ENCODE measurements at places on chromosomes 2 and 18. TPM values are rescaled to one million over a fixed set of nuclear protein-coding genes. Genes with fewer than 3 reads are reported as not detected.

GRCh38 chr2:67243919-67244318 is 153.2 kb upstream of the ETAA1 start:
- H3K4me1 ChIP-seq = no peaks in the 10 kb centered on the region
- no peak for DNase-seq
- no peaks in the 10 kb centered on the region for H3K36me3 ChIP-seq
- H3K27ac ChIP-seq = no peak overlapping the region

DNA sequence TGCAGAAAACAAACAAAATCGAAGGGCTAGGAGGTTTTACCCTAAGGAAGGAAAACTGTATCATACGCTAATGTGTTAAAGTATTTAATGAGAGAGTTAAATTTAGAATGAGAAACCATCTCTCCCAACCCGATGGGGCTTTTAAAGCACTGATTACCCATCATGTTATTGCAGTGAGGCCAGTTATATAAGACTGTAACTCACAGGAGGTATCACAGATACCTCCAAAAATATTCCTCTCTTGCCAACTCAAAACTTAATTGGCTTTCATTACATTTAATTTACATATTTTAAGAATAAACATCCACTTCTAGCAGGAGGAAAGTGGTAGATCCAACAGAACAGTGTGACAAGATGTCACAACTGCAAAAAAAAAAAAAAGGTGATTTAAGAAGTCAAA is 56.3 kb downstream of the RPL31 start:
- H3K27me3 ChIP-seq = no peaks in the 10 kb centered on the region
- no peak for DNase-seq
- H3K36me3 ChIP-seq = no peaks in the 10 kb centered on the region
- H3K27ac ChIP-seq = no peak overlapping the region
- H3K4me1 ChIP-seq = no peaks in the 10 kb centered on the region

DNA sequence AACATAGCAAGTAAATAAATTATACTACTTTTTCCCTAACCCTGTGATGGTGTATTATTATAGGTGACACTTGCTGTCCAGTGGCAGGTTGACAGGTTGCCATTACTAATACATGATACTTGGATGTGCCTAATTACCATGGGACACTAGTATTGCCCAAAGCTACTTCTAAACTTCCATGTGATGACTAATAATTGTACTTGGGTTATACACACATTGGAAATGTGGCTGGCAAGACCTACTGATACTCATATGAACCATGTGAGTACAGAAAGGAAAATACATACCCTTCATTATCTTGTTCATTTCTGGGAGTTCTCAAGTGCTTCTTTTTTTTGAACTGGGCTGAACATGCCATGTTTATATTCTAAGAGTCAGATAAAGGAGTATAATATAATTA is 156.4 kb downstream of the IKZF2 start:
- H3K4me3 ChIP-seq = no peak overlapping the region
- no peaks in the 10 kb centered on the region for H3K36me3 ChIP-seq
- H3K27me3 ChIP-seq = no peaks in the 10 kb centered on the region

GRCh38 chr2:45782436-45782835 is 131.0 kb downstream of the PRKCE start:
- H3K36me3 ChIP-seq = no peaks in the 10 kb centered on the region
- H3K27ac ChIP-seq = no peak overlapping the region
- DNase-seq = no peak
- H3K4me1 ChIP-seq = peaks cover 7% of the 10 kb centered on the region
- H3K27me3 ChIP-seq = no peaks in the 10 kb centered on the region

GRCh38 chr2:47735136-47735869 is 47.6 kb upstream of the MSH6 start:
- no peak overlapping the region for H3K4me3 ChIP-seq
- H3K27ac ChIP-seq = no peak overlapping the region
- no peaks in the 10 kb centered on the region for H3K36me3 ChIP-seq
- H3K4me1 ChIP-seq = no peaks in the 10 kb centered on the region
- DNase-seq = no peak

GRCh38 chr2:112712465-112712864 is 8.4 kb upstream of the NT5DC4 start:
- no peaks in the 10 kb centered on the region for H3K36me3 ChIP-seq
- H3K4me1 ChIP-seq = no peaks in the 10 kb centered on the region
- no peaks in the 10 kb centered on the region for H3K27me3 ChIP-seq
- no peak overlapping the region for H3K4me3 ChIP-seq

GRCh38 chr2:3545788-3546478 is 12.2 kb downstream of the RNASEH1 start:
- H3K36me3 ChIP-seq = peaks cover 67% of the 10 kb centered on the region
- no peak for DNase-seq
- no peaks in the 10 kb centered on the region for H3K27me3 ChIP-seq
- H3K4me3 ChIP-seq = no peak overlapping the region
- no peaks in the 10 kb centered on the region for H3K4me1 ChIP-seq
- H3K27ac ChIP-seq = no peak overlapping the region

DNA sequence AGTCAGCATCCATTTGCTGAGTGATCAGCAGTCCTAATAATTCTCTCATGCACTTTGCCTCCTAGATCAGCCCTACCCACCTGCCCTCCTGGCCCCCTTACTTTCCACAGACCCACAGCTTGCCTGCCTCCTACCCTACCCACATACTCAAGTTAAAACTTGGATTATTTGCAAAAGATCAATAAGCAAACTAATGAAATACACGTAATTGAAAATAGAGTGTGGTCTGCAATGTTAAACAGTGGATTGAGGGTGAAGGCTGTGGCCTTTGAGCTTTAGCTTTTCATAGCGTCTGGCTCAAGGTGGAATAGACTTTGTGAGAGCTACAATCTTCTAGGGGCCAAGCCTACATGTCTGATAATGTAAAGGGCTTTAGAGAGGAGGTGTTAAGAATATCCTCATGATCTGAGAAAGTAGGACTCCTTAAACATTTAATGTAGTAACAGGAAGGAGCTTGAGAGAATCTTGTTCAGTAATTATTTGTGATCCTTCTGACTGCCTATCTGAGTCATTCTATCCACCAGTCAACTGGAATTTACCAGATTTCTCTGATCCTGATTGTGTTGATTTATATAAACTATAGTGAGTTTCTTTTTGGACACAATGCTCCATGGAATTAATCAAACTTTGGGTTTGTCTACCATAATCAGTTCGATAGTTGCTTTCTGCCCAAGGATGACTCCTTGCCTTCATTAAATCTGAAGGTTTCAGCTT is 310.0 kb downstream of the HRH4 start:
- H3K4me1 ChIP-seq = no peaks in the 10 kb centered on the region
- H3K36me3 ChIP-seq = no peaks in the 10 kb centered on the region
- no peak overlapping the region for H3K27ac ChIP-seq
- DNase-seq = no peak
- H3K4me3 ChIP-seq = no peak overlapping the region

- H3K27me3 ChIP-seq = no peaks in the 10 kb centered on the region
- no peaks in the 10 kb centered on the region for H3K36me3 ChIP-seq
- DNase-seq = no peak
- H3K4me1 ChIP-seq = no peaks in the 10 kb centered on the region
These were observed 282.1 kb upstream of the HS6ST1 start for GRCh38 chr2:128600581-128601297.

- H3K4me1 ChIP-seq = no peaks in the 10 kb centered on the region
- no peaks in the 10 kb centered on the region for H3K27me3 ChIP-seq
- no peak overlapping the region for H3K4me3 ChIP-seq
- no peak for DNase-seq
These were observed 145.5 kb upstream of the LYPD1 start for GRCh38 chr2:132815516-132815915.

DNA sequence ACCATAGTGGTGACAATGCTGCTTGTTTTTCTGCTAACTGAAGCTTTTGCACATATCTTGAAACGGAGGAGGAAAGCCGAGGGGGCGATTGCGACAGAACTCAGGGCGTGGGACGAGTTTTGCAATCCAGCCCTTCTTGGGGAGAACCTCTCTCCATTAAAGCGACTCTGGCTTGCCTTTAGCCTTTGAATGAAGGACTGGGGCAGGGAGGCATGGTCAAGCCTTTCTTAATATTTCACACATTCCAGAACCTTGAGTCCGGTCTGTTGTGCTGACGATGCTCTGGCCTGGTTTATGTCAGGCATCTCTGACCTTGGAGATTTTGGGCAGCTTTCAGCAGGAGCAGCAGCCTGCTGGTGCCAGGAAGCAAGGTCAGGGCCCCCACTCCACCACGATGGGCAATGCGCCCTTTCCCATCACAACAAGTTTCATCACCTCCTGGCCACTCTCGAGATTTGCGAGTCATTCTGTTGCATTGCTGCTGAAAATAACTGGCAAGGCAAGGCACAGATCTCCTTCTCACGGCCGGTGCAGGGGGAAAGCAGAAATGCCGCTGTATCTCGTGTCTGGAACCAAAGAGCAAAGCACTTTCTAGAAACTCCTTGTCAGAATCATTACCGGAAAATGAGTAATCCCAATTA is 10.8 kb downstream of the EMILIN2 start:
- H3K4me3 ChIP-seq = no peak overlapping the region
- no peaks in the 10 kb centered on the region for H3K4me1 ChIP-seq
- DNase-seq = no peak
- H3K27me3 ChIP-seq = no peaks in the 10 kb centered on the region

DNA sequence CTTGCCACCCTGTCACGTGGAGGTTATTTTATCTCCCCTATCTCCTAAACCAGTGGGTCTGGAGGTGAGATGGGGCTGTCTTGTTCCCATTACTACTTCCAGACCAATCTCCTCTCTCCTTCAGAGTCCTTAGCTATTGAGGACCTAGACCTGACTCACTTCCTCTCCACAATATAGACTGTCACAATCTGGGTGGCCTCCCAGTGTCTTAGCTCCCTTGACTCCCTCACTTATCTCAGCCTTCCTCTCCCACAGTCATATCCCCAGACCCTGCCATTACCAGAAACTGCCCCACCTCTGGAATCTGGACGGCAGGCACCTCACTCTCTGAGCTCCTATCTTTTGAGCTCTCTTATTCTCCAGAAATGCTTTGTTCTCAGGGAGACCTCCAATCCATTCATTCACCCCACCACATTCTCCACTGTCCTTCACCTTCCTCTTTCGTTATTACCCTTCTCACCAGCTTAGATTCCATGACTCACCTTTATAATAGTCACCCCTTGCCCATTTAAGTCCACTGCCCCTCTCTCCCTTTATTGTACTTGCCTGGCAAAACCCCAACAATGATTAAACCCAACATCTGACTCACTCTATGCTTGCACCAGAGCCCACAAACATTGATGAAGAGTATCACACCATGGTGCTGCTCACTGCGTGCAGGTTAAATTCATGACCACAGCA is 23.3 kb upstream of the SIX3 start:
- no peak overlapping the region for H3K4me3 ChIP-seq
- no peaks in the 10 kb centered on the region for H3K36me3 ChIP-seq
- no peak for DNase-seq
- no peaks in the 10 kb centered on the region for H3K4me1 ChIP-seq
- H3K27ac ChIP-seq = no peak overlapping the region
- H3K27me3 ChIP-seq = no peaks in the 10 kb centered on the region

DNA sequence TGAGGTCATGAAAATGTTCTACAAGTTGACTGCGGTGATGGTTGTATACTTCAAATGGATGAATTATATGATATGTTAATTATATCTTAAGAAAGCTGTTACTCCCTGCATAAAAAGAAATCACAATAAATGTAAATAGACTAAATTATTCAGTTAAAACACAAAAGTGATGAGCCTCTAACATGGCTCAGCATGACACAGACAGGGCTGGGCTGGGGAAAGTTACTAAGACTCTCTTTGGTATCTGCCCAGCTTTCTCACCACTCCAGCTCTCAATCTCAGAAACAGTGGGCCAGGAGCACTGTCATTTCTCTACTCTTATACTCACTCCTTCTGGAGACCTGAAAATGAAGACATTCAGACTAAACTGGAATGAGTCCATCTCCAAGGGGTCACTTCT is 3.5 kb downstream of the CYP27C1 start:
- no peak overlapping the region for H3K27ac ChIP-seq
- H3K4me1 ChIP-seq = peaks cover 7% of the 10 kb centered on the region
- no peak for DNase-seq
- H3K36me3 ChIP-seq = no peaks in the 10 kb centered on the region

GRCh38 chr2:44949329-44950151 is 8.0 kb downstream of the SIX3 start:
- H3K36me3 ChIP-seq = no peaks in the 10 kb centered on the region
- no peak overlapping the region for H3K4me3 ChIP-seq
- peaks cover 12% of the 10 kb centered on the region for H3K27me3 ChIP-seq
- H3K27ac ChIP-seq = no peak overlapping the region
- peak; percentile 11 for DNase-seq
- H3K4me1 ChIP-seq = no peaks in the 10 kb centered on the region

- H3K36me3 ChIP-seq = no peaks in the 10 kb centered on the region
- DNase-seq = no peak
- no peak overlapping the region for H3K27ac ChIP-seq
- H3K4me1 ChIP-seq = no peaks in the 10 kb centered on the region
- H3K4me3 ChIP-seq = no peak overlapping the region
These were observed 34.5 kb downstream of the SLC4A3 start for GRCh38 chr2:219661955-219662395.

- H3K27ac ChIP-seq = no peak overlapping the region
- H3K27me3 ChIP-seq = no peaks in the 10 kb centered on the region
- peak; percentile 58 for DNase-seq
- H3K36me3 ChIP-seq = no peaks in the 10 kb centered on the region
- H3K4me3 ChIP-seq = no peak overlapping the region
- no peaks in the 10 kb centered on the region for H3K4me1 ChIP-seq
These were observed 650.5 kb downstream of the GALR1 start for GRCh38 chr18:77899972-77900754.

DNA sequence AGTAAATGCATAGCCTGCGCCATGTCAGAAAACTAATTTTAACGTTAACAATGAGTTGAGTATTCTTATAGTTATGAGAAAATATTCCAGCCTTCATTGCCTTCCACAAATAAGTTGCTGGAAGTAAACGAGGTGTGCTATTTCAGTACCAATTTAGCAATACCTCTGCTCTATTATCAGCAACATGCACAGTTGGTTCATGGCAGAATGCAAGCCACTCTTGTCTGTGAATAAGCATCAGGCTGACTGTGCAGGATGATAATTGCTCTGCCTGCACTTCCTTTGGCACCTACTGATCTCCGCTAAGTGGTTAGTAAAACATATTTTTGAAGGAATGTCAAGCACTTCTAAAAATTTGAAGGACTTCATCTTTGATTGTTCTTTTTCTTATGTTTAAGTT is 261.9 kb upstream of the SIX3 start:
- peaks cover 4% of the 10 kb centered on the region for H3K4me1 ChIP-seq
- H3K27ac ChIP-seq = no peak overlapping the region
- H3K27me3 ChIP-seq = no peaks in the 10 kb centered on the region
- DNase-seq = no peak
- H3K4me3 ChIP-seq = no peak overlapping the region

- no peaks in the 10 kb centered on the region for H3K4me1 ChIP-seq
- H3K36me3 ChIP-seq = no peaks in the 10 kb centered on the region
- H3K4me3 ChIP-seq = no peak overlapping the region
- no peak overlapping the region for H3K27ac ChIP-seq
- DNase-seq = no peak
- no peaks in the 10 kb centered on the region for H3K27me3 ChIP-seq
These were observed 1092.3 kb downstream of the BCL11A start for GRCh38 chr2:59461127-59461526.

Gene PSD4
- total RNA-seq = 193 TPM

Gene PLA2R1
- not detected for total RNA-seq

Gene PTPRM
- 3.9 TPM for total RNA-seq

Gene KYNU
- 0.20 TPM for total RNA-seq

Gene IL18RAP
- 4.1 TPM for total RNA-seq

Gene NTSR2
- total RNA-seq = not detected

Gene GLI2
- not detected for total RNA-seq

Gene ITPRIPL1
- total RNA-seq = 58.3 TPM

Gene DSEL
- total RNA-seq = 0.24 TPM

Gene GALR1
- not detected for total RNA-seq

Gene C1QL2
- not detected for total RNA-seq

Gene NLRC4
- total RNA-seq = 0.07 TPM

Gene CD207
- not detected for total RNA-seq
